ENCODE measurements at places on chromosomes 12 and 14.

DNA sequence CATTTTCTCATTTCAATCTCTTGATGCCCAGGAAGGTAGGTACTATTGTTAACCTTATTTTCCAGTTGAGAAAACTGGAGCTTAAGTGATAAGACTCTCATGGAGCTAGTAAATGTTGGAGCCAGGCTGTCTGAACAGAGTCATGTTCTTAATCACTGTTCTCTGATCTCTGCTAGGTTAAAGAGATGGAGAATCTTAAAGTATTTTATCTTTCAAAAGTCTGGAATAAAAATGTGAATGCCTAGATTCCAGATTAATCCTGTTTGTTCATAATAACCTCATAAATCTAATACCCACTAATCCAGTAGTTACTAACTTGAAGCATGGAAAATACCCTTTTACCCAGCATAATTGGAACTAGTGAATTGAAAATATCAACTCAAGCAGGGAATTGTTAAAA, 341.0 kb upstream of the RGS6 start:
- DNase-seq: no peak

GRCh38 chr12:85519163-85519562, 239.1 kb downstream of the ALX1 start:
- DNase-seq: no peak

DNA sequence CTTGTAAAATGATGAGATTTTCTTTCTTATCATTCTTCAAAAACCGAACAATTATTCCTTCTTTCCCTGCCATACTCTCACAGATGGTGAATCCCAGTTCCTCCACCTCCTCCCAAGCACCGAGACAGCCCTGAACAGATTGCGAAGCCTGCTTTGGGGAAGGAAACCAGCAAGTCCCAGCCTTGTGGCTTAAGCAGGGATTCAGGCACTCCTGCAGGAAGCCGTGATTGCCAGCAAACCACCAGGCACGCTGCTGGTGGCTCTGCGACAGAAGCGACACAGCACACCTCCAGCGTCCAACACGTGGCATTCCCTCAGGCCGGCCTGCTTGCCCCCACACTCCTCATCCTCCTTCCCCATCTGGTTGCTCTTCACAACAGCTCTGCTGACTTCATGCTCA, 237.7 kb downstream of the GXYLT1 start:
- no peak for DNase-seq

- DNase-seq: no peak
Observed at GRCh38 chr14:105880616-105881015, 354.2 kb downstream of the TMEM121 start.

DNA sequence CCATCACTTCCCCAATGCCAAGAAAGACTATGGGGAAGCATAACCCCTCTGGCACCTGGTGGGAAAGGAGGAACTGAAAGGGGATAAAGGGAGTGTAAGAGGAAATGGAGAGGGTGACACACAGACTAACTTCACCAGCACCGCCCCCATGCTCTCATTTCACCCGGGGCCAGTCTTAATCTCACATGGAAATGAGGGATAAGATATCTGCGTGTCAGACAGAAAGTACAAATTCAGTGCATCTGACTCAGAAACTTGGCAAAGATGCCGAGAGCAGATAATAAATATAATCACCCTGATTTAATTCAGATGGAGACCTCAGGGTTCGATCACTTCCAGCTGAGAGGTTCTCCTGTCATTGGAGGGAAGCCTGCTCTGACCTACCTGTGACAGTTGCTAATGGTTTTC, 191.6 kb downstream of the DUSP6 start:
- DNase-seq: peak; percentile 78
